ENCODE measurements at places on chromosomes 2 and 18.
A peak's percentile ranks its signal among the peaks of the same experiment; 100 is the strongest.

DNA sequence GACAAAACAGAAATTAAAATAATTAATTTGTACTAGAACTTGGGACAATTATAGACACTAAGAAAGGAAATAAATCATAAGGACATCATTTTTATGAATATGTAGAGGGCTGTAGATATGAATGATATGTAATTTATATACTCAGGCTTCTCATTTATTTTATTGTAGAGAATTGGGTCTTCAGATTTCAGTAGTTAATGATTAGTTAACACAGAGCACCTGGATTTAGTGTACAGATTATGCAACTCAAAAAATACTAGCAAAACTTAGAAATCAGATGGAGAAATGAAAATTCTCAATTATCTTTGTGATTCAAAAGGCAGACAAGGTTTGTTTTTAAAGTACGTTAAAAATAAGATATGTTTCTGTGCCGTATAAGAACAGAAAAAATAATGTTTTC lies 1311.7 kb upstream of the SLC39A10 start:
- DNase-seq = no peak

GRCh38 chr2:180669016-180669415 lies 311.4 kb upstream of the UBE2E3 start:
- DNase-seq = no peak

- no peak for DNase-seq
These were observed 291.6 kb upstream of the SKOR2 start for GRCh38 chr18:47543080-47543479.

DNA sequence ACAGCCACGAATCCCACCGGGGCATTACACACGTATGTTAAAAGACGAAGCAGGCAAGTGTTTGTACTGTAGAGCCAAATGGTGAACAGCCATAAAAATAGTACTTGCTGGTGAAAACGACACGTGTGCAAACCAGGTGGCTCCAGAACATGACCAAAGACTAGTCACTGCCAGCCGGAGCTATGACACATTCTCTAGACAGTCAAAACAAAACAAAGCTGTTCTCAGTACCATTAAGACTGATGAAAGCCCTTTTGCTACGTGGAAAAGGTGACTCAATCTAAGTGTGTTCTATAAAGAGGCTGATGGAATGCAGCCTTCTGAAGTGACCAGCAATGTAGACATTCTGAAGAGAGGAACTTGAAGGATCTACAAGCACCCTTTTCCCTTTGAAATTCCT lies 367.7 kb upstream of the NETO1 start:
- peak; percentile 92 for DNase-seq

DNA sequence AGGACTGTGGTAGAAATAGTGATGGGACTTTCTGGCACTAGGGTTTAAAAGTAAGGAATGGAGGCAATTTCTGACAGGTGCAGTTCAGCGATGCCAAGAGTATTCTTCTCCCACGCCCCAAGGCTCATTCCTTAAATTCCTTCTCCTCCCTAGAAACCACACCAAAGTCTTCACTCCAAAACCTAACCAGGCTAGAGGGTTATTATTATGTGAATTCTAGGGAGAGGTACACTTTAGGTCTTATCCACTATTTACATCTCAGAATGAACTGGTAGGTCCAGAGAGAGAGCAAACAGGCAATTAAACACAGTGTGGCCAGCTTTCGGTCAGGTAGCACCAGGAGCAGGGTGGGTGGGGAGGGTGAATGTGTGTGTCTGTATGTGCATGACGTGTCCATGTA lies 11.4 kb downstream of the IL1F10 start:
- DNase-seq = peak; percentile 38

- DNase-seq = no peak
These were observed 82.4 kb downstream of the NCKAP5 start for GRCh38 chr2:133485868-133486267.

- DNase-seq = no peak
These were observed 368.8 kb downstream of the MEIS1 start for GRCh38 chr2:66803726-66804125.

DNA sequence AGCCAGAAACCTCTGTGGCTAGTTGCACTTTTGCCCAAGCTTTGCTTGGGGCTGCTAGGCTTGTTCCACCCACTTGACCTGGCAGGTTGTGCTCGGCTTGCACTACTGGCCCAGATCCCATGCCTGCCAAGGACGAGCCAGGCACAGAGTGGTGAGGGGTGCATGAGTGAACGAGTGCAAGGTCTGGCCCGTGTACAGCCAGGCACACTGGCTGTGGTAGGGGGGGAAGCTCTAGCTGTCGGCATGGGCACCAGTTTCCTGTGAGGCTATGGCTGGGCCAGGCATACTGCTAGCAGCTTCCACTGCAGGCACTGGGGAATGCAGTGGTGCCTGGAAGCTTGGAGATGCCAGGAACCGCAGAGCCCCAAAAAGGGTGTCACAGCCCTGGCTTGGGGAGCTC lies 210.4 kb downstream of the AKAIN1 start:
- DNase-seq = peak; percentile 29

DNA sequence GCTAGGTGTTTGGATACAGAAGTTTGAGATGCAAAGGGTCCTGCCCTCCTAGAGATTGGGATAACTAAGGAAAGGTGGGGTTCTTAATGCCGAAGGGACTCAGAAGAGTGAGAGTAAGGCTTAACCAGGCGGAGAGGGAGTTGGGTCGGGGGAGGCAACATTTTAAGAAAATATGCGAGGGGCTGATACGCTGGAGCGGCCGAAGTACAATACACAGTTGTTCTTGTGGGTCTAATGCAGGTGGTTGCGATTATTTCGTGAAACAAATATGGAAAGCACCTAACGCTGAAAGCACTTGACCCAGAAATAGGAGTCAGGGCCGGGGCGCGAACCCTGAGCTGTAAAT lies 344 bp upstream of the MRPL33 start:
- DNase-seq = no peak

- no peak for DNase-seq
These were observed 25.1 kb downstream of the SMYD1 start for GRCh38 chr2:88092773-88093172.

Data from islet precursor cell (in vitro differentiated cells).